ENCODE measurements at places on chromosomes 11 and 22.

DNA sequence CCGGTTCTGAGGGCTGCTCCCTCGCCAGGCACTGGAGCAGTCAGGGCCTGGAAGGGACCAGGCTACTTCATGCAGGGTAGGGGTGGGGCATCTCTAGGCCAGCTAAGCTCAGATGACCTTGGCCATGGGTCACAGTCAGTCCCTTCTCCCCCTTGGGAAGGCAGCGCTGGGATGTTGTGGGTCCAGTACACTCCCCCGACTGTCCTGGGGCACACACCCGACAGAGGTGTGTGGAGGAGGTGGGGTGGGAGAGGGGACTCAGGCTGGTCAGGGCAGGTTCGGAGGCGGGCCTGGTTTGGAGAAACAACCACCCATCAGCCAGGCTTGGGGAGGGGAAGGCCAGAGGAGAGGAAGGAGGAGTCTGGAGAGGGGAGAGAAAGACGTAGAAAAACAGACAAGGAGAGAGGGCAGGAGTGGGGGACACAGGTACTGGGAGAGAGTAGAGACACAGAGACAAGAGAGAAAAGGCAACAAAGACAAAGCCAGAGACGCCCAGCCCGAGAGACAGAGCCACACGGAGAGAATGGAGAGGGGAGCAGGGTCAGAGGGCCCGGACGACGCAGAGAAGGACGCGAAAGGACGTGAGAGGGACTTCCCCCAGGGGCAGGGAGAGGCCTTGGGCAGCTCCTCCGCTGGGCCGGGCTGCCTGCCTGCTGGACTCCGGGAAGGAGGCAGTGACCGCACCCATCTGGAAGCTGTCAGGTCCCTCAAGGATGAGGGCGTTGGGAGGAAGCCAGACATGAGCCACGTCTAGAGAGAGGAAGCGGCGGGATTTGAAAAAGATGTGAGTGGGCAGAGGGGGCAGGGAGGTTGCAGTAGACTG is 30.6 kb upstream of the TSKU start:
- DNase-seq, result no peak

DNA sequence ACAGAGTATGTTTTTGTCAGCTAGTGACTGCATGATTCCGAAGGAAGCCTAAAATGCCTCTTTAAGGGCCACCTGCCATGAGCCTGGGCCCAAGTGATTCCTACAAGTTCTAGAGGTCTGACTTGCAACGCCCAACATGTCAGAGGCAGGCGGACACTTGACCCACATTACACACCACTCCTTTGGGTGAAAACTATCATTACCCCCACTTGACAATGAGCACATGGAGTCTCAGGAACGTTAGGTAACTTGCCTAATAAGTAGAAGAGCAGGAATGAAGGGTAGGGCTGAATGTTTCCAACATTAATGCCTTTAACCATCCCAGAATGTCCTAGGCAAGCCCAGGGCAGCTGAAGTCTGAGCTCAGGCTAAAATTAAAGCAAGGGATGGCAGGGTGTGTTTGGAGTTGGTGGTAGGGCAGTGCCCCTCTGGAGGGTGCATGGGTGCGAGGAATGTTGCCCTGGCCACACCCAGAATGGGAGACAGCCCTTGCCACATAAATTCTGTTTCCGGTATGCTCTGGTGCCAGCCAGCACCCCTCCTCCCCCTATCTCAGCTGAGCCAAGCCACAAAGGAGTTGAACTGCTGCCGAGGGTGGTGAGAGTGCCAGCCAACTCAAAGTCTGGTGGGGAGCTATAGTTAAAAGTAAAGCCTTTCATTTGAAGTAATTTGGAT is 2.5 kb downstream of the PLAAT2 start:
- DNase-seq, result no peak

DNA sequence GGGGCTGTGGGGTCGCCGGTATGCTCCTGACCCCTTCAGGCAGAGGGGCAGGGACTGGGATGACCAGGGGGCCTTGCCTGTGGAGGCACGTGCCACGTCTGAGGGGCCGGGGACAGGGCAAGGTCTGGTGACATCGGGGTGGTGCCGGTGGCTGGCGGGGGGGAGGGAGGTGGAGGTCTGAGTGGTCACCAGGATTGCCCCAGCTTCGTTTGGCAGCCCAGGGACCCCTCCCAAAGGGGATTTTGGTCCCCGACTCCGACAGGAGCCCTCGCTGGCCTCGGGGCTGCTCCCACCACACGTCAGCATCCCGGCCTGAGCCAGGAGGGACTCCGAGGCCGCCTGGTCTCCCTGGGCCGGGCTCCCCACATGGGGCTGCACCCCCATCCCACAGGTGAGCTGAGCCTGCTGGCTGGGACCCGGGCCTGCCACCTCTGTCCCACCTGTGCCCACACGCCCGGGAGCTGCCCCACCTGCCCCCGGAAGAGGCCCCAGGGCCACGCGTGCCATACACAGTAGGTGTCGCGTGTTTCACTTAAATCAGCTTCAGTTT is 1.1 kb upstream of the MUC6 start:
- DNase-seq, result no peak

DNA sequence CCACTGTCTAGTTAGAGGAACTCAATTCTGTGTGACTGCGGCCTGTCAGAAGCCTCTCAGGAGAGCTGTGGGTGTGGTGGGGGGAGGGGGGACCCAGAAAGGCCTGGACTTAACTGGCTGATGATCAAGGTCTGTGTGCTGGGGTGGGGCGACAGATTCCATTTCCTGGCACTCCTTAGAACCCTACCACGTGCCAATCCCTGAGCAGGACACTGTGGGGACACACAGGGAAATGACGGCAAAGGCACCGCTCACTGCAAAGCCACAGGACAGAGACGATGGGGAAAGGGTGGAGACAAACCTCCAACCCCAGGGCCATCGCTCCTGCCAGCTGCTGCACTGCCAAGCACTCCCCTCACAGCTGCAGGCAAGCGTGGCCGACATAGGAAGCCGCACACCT is 58.4 kb upstream of the BID start:
- DNase-seq, result no peak

DNA sequence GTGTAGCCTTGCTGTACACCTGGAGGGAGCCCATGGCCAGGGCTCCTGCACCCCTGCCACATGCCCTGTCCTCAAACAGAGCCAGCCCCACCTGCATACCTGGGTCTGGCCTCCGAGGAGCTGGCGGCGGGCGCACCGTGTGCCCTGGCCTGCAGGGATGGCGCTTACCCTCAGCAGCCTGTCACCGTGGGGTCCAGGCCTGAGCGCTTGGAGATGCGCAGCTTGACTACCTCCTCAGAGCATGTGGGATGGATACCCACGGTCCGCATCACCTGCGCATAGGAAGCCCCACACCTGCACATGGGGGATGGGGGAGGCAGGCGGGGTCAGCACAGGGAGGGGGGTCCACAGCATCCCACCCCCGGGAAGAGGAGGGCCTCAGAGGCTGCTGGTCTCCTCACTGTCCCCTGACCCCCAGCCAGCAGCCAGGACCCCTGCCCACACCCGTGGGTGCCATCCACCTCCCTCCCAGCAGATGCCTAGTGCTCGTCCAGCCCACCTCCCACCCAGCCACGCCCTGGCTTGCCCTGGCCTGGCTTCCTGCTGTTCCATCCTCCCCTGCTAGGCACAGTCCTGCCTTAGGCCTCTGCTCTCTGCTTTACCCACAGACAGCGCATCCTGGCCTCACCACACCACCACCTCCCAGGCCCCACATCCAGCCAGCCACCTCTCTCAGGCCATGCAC is 22.4 kb upstream of the GNB1L start:
- no peak for DNase-seq

DNA sequence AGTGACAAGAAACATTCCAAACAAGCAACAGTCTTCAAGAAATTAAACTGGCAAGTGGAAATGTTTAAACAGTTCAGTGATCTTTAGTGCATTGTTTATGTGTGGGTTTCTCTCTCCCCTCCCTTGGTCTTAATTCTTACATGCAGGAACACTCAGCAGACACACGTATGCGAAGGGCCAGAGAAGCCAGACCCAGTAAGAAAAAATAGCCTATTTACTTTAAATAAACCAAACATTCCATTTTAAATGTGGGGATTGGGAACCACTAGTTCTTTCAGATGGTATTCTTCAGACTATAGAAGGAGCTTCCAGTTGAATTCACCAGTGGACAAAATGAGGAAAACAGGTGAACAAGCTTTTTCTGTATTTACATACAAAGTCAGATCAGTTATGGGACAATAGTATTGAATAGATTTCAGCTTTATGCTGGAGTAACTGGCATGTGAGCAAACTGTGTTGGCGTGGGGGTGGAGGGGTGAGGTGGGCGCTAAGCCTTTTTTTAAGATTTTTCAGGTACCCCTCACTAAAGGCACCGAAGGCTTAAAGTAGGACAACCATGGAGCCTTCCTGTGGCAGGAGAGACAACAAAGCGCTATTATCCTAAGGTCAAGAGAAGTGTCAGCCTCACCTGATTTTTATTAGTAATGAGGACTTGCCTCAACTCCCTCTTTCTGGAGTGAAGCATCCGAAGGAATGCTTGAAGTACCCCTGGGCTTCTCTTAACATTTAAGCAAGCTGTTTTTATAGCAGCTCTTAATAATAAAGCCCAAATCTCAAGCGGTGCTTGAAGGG is 6.0 kb downstream of the MALAT1 start:
- DNase-seq, result no peak

DNA sequence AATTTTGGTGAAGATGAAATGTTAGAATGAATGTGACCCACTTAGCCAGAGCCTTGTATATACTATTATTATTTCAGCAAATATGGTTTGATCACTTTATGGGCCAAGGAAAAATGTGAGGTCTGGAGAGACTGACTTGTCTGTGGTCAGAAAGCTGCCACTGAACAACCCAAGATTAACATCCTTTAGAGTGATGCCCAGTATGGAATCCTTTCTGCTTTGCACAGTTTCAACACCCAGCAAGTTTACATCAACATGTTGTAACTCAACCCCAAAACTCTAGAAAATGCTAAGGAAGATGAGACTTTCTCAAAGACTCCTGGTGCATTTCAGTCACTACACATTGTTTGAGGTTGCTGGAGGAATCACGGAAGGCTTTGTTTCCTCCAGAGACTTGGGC is 107.7 kb downstream of the SNX19 start:
- no peak for DNase-seq

Data from cerebellar nuclear complex (tissue), 1 donor.